ENCODE measurements at places on chromosomes 3 and 15.

DNA sequence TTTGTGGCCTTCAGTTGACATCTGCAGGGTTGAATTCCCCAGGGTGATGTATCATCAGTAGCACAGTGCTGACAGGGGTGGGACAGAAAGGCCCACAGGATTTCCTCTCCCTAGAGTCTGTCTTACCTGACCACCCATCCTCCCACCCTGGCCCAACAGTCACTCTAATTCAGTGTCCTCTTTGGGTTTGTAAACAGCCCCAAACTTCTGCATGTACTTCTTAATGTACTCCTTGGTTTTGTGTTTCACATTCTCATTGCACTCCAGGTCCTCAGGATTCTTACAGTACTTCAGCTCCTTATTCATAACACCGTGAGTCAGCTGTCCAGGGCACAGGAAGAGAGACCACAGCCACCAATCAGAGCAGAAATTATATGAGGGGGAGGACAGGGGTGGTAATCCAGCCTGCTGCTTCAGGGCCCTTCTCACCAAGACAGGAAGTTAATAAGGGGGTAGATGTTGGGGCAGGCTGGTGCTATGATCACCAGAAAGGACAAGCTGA lies 37.5 kb downstream of the NBEAL2 start:
- DNase-seq: no peak

GRCh38 chr3:168162172-168162571 lies 66.4 kb upstream of the GOLIM4 start:
- no peak for DNase-seq

DNA sequence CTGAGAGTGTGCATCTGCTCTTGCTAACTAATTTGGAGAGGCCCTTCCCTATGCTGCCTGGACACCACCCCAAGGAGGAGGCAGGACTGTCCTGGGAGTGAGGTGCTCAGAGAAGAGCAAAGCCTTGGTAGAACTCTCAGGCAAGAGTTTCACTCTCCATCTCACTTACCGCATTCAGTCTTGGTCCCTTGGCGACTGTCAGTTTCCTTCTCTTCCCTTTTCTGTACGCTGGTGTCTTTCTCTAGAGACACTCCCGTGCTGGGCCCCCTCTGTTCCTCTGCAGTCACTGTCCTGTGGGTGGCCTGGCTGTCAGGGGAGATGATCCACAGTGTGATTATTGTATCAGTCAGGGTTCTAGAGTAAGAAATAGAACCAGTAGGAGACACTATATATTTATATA lies 44.0 kb downstream of the IDH2 start:
- DNase-seq: no peak

DNA sequence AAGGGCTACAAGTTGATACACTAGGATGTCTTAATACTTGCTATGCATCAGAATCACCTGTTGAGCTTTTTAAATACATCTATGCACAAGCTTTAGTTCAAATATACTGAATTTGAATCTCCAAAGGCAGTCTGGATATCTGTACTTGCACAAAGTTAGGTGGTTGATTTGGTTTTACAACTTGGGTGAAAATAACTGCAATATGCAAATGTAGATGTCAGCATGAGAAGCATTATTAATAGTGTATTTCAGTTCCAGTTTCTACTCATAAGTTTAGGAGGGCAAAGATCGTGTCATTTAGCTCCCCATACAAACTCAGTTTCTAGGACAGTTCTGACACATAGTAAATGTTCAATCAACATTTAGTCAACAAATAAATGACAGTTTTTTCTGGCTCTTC lies 25.6 kb downstream of the IQCB1 start:
- no peak for DNase-seq

DNA sequence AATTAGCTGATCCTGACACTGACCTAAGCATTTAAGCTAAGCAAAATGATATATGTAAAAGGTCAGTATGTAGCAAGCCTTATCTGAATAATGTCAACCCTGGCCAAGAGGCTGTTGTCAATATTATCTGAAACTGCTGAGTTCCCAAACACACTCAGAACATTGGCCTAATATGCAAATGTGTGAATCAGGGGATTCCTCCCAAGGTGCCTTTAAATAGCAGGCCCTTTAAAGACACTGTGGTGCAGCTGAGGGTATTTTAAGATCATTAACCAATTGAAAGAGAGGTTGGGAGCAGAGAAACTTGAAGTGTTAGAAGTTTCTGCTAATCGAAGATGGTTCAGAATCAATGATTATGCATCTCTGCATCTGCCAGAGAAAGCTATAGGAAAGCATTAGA lies 207.0 kb downstream of the NTRK3 start:
- no peak for DNase-seq
